ENCODE measurements at places on chromosomes 13 and 19.

DNA sequence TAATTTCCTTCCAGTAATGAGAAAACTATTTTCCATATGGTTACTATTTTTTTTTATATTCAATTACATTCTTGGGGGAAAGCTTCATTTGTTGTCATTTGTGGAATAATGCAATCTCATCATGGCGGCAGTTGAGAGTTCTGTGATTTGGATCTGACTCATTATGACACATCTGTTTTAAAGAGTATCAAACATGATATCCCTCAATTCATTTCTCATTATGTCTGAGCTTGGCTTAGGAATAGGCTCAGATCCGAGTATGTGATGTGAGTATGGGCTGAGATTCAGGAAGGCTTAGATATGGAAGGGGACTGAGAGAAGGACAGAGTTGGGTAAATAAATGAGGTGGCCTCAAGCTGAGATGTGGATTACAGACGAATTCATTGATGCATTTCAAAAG lies 64.4 kb downstream of the POSTN start:
- no peak for DNase-seq

- DNase-seq: no peak
Observed at GRCh38 chr19:48061401-48062344, 17.8 kb upstream of the CABP5 start.

DNA sequence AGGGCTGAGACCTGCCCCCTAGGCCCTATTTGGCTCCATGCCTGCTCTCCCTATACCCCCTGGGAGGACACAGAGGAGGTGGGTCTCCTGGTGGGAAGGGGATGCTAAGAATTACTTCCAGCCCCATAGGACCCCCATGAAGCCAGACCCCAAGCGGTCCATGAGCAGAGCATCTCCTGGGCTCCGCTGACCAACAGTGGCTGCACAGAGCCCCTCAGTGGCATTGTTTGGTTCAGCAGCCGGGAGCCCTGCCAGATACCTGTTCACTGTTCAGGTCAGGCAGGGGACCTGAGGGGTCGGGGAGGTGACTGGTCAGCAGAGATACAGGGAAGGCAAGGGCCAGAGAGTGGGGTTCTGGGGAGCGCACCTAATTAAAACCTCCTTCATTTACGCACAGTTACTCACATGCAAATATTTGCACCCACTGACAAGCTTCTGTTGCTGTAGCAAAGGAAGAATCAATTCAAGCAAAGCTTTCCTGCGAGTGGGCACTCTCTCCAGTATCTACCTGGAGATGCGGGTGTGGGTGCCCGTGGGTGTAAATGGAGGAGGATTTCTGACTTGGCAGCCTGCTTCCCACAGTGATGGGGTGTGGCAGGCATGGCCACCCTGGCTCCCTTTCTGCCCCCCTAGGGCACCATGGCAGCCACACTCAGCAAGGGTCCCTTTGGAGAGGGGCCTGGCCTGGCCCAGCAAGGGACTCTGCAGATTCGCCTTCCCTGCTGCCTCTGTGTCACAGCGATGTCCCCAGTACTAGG lies 83.5 kb downstream of the CHST8 start:
- no peak for DNase-seq

GRCh38 chr13:27666951-27667350 lies 45.3 kb downstream of the POLR1D start:
- DNase-seq: no peak

DNA sequence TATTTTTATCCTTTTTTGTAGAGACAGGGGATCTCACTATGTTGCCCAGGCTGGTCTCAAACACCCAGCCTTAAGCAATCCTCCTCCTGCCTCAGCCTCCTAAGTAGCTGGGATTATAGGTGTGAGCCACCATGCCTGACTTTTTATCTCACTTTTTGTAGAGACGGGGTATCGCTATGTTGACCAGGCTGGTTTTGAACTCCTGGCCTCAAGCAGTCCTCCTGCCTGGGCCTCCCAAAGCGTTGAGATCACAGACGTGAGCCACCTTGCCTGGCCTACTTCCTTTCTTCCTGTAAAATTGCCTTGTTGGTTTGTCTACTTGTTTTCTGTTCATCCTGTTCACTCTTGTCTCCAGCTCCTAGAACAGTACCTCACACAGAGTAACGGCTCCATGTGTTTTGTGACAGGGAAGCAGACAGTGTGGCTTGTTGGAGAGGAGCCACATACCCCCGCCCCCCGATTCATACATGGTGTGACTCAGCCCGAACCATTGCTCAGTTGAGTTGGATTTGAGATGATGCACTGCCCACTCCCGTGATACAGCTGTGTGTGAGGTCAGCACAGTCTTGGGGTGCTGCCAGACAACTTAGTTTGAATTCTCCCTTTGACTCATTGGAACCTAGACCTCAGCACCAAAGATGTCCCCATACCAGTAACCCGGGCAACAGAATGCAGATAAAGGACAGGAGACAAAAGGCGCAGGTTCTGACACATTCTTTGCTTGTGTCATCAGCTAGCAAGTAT lies 34.2 kb downstream of the GPR42 start:
- DNase-seq: no peak
